LHCN-M2 (cell line): ENCODE measurements at places on chromosomes 3 and 15. TPM values are rescaled to one million over a fixed set of nuclear protein-coding genes. Genes with fewer than 3 reads are reported as not detected.

The DGKG gene
- 2.2 and 4.1 TPM in 2 replicates for total RNA-seq

The LRRC31 gene
- total RNA-seq = not detected in 2 replicates

DNA sequence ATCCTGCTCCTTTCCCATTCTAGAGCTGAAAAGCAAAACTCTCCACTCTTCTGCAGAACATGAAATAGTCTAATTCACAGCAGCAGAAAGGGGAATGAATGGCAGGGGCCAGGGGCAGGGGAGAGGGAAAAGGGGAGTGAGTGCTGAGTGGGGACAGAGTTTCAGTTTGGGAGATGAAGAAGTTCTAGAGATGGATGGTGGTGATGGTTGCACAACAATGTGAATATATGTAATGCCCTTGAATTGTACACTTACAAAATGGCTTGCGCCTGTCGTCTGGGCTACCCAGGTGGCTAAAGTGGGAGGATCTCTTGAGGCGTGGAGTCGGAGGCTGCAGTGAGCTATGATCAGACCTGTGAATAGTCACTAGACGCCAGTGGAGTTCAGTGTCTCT, 78.5 kb upstream of the MEF2A start:
- DNase-seq = no peak

DNA sequence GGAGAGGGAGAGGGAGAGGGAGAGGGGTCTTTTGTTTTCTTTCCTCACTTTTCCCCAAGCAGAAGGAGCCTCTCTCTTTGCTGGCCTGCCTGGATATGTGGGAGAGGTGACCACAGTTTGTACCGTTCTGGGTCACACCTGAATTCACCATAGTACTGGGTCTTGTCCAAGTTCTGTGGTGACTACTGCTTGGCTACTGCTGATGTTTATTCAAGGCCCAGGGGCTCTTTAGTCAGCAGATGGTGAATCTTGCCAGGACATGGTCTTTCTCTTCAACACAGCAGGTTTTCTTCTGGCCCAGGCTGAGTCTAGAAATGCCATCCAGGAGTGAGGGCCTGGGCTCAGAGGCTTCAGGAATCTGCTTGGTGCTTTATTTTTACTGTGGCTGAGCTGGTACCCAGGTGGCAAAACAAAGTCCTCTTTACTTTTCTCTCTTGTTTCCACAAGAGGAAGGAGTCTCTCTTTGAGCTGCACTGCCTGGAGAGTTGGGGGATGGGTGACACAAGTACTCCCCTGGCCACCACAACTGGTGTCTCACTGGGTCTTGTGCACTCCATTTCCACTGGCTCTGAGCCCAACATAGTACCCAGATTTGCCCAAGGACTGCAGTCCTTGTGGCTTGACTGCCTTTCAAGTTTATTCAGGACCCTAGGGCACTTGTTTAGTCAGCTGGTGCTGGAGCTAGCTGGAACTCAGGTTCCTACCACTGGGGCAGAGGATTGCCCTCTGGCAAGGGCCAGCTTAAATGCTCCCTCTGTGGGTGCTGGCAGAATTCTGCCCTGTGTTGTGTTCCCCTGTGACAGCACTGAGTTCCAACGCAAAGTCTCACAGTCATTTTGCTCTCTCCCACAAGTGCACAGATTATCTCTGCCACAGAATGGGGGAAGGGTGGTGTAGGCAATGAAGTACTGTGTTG, 16.8 kb upstream of the CCNDBP1 start:
- DNase-seq = peak; percentile 14
